Stimulated activated CD8-positive, alpha-beta memory T cell treated with anti-CD3 and anti-CD28 coated beads, Interleukin-15, amount 100 ng/mL, for 24 hours (primary cell): ENCODE measurements at places on chromosomes 4 and X.

DNA sequence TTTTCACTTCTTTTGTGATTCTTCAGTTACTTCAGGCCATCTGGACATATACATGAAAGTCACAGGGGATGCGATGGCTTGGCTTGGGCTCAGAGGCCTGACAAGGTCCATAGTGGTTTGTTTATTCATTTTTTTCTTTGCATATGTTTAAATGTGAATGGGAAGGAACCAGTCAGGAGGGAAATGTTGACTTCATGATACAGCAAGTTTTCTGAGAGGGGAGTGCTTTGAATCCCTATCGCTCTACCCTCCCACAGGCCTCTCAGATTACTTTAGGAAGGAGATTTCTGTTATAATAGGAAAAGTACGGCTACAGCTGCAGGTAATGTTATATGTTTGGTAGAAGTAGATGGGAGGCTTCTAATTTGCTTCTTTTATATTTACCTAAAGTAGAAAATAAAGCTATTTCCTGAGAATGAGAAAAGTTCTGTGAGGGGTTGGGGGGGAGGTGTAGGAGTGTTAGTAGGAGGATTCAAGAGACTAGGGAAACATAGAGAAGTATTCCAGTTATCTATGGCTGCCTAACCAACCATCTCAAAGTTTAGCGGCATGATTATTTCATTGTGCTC is 322.9 kb downstream of the RAPGEF2 start:
- DNase-seq, result no peak

DNA sequence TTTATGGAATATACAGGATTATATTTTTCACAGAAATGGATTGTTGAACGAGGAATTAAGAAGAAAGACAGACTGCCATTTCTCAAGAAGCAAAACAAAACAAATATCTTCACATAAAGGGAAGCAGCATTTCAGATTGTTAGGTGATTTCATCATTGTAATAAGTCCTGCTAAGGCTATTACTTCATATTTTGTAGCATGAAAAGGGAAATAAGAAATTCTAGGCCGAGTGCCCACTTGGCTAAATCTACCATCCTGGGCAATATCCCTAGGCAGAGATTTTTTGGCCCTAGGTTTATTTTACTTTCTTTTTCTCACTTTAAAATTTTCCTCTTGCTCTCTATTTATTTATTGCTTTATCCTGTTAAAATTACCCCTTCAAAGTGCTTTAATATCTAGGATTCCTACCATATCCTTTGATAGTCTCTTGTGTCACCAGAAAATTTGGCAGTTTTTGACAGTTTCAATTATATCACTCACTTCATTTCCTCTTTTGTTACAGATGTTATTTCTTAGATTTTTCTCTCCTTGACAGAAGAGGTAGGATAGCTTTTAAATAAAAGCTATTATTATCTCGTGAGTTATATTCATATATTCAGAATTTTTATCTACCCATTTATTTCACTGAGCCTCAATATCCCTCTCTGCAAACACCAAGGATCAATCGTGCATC is 142.3 kb downstream of the PDGFC start:
- no peak for DNase-seq

DNA sequence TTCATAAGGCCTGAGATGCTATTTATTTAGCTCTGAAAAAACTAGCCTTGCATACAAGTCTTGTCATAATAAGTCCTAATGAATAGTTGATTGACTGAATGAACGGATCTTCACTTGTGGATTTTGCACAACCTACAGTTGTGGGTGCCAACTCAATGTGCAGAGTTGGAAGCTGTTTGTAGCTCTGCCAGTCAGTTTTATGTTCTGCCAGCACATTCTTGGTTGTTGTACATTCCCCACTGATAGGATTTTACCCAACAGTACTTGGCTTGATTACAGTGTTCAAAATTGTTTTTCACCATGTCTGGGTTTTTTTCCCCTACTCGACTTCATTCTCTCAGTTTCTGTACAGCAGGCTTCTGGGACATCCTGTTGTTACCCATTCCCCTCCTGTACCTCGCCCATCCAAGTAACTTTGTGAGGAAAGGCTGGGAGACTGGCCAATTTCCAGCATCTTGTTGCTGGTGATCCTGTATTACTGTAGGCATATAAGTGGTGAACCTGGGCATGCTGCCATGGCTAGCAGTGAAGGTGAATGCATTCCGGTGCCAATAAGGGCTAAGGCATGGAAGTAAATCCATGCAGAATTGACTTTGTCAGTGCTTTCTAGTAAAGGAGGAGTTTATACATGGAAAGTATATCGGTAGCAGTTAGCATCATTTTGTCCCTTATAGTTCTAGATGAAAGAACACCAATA is 22.8 kb downstream of the IL1RAPL1 start:
- DNase-seq, result no peak

DNA sequence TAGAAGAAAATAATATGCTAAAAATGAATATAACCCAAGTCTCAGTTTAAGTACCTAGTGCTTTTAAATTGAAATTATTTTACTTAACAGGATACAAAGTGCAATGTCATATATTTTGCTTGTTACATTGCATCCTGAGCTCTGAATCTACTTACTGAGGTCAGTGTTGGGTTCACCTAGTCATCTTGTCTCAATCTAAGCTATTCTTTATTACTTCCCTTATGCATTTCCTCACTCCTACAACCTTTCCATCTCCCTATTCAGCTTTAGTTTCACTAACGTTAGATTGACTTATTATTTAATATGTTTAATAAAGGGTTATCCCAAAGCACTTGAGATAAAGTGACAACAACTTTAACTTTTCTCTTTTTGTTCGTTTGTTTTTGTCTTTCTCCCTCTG is 483.7 kb downstream of the FSTL5 start:
- DNase-seq, result no peak

DNA sequence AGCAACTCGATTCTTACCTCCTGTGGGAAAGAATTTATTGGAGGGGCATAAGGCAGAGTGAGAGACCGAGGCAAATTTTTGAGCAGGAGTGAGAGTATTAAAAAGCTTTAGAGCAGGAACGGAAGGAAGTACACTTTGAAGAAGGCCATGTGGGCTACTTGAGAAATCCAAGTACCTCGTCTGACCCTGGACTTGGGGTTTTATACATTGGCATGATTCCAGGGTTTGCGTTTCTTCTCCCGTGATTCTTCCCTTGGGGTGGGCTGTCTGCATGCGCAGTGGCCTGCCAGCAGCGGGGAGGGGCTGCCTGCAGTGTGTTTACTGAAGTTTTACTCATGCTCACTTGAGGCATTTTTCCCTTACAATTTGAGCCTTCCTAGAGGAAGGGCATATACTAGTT is 3.4 kb downstream of the GALNT7 start:
- DNase-seq, result no peak

DNA sequence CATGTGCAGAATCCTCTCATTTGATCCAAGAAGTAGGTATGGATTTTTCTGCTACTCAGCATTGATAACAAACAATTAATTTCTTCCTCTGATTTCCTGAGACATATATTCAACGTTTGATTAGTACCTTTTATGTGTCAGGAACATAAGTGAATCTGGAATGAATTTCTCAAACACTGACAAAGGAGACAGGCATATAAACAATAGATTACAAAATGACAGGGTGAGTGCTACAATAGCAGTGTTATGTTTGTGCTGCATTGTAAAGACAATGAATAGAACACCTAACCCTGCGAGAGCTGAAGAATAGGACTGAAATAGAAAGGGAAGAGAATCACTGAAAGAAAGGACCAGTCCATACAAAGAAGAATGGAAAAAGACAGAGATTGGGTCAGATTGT is 52.9 kb downstream of the ARHGAP24 start:
- DNase-seq, result no peak

DNA sequence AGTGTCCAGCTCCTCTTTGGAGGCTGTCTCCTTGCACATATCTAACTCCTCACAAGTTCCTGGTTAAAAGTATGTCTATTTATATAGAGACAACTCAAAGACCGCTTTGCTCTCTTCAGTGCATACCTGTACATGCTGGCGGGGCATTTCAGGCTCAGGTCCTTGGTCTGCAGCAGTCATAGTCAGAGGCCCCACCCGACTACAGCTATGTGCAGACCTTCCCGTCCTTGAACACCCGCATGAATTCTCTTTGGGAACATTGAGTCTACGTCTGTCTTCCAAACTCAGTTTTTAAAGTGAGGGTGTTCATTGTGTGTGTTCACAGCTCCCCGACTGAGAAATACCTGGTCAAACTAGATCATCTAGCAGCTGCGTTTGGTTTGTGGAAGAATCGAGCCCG is 4.2 kb downstream of the BCOR start:
- no peak for DNase-seq

- no peak for DNase-seq
These were observed 67.9 kb downstream of the FAM47C start for GRCh38 chrX:37075892-37076595.

- DNase-seq, result no peak
These were observed 86.7 kb downstream of the RFC1 start for GRCh38 chr4:39279416-39279815.

DNA sequence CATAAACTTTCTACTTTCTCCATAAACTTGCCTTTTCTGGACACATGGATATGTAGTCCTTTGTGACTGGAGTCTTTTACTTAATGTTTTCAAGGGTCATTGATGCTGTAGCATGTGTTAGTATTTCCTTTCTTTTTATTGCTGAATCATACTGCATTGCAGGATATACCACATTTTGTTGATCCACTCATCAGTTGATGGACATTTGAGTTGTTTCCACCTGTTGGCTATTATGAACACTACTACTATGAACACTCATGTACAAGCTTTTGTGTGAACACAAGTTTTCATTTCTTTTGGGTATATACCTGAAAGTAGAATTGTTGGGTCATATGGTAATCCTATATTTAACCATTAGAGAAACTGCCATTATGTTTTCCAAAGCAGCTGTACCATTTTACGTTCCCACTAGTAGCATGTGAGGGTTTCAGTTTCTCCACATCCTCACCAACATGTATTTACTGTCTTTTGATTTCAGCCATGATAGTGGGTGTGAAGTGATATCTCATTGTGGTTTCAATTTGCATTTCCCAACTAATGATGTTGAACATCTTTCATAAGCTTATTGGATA is 26.3 kb upstream of the GPM6B start:
- no peak for DNase-seq

- no peak for DNase-seq
These were observed 333.1 kb upstream of the IGFBP7 start for GRCh38 chr4:57443308-57443707.

DNA sequence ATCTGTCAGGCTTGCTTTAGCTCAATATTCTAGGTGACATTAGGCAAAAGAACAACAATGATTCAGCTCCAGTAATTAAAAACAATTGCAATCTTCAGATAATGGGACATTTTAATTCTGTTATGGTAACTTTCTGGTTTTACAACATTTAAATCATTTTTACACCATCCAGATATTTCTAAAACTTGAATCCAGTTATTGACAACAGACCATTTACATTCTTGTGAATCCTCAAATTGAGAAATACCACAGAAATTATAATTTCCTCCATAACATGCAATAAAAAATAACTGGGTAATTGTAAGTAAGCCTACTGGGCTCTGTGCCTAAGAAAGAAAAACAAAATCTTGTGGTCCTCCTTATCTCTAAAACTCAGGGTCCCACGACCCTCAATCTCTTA is 195.0 kb upstream of the S100G start:
- no peak for DNase-seq

- no peak for DNase-seq
These were observed 75.2 kb downstream of the LUZP4 start for GRCh38 chrX:115364670-115365069.

- DNase-seq, result no peak
These were observed 48.8 kb downstream of the PPP2R2C start for GRCh38 chr4:6423575-6423974.

DNA sequence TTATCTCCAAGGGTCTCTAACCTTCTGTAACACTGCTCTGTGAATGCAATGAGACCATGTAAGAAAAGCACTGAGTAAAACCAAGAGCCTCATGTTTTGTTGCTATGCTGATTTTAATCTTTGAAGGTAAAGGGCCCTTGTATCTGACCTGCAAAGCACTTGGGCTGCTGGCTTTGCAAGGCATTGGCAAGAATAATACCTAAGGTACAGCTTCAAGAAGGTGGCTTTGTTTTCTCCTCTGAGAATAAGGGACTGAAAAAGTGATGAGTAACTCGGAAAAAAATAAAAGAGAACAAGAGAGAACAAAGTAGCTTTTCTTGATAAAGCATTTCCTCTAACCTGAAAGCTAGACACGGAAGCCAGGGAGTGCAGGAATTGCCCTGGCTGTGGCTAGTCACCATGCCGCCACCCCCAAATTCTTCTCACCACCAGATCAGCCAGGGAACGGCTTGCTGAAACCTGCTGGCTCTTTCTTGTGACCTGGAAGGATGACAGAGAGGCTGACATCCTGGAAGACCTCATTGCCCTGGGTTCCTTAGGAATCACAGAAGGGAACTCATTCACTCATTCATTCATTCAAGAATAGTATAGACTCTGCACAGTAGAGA is 41.8 kb upstream of the HS3ST1 start:
- DNase-seq, result no peak

GRCh38 chr4:94516067-94516466 is 64.3 kb downstream of the PDLIM5 start:
- no peak for DNase-seq

DNA sequence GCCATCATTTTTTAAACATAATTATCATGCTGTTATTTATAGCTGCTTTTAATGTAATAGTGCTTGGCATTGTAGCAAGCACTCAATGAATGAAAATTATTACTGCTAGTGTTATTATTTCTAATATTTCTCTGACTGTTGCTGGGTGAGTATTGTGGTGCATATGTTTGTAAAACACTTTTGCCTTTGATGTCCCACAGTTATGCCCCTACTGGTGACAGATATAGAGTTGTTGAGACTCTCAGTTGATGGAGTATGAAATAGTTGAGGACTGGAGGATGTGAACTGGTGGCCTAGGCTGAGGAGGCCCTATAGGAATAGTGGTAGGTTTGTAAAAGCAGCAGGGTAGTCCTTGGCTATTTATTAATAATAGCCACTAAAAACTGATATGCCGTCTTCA is 9.6 kb downstream of the INTS6L start:
- no peak for DNase-seq

GRCh38 chr4:163976588-163976987 is 482.1 kb downstream of the TMA16 start:
- DNase-seq, result no peak

DNA sequence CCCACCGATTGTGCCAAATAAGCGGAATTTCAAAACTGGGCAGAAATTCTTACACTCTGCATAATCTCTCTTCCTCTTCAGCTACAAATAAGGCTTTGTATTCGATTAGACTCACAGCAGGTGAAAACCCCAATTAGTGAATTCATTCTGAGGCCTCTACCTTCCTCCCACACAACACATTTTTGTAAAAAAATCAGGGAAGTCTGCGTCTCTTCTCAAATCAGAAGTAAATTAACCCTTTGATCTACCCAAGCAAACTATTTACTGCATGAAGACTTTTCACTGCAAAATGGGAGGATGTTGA is 200.6 kb upstream of the FTHL17 start:
- no peak for DNase-seq

DNA sequence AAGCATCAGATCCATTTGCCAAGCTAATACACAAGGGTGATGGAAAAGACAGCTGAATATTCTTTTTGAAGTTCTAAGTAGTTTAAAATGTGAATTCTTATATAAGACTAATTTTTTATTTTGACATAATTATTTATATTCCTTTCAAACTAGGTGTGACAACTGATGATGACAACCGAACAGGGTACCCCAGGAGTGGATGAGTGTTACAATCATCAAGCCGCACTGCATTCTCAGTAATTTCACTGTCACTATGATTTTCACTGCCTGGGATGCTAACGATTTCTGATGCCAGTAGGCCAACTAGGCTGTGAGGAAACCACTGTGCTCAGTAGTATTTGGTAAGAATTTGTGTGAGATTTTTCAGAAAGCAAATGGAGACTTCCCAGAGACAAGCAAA is 317.5 kb downstream of the ARAP2 start:
- no peak for DNase-seq

GRCh38 chr4:146310319-146311021 is 96.1 kb downstream of the REELD1 start:
- DNase-seq, result no peak

- no peak for DNase-seq
These were observed 19.3 kb upstream of the ZNF81 start for GRCh38 chrX:47817421-47817820.
